ENCODE measurements at places on chromosomes 1 and 21.

DNA sequence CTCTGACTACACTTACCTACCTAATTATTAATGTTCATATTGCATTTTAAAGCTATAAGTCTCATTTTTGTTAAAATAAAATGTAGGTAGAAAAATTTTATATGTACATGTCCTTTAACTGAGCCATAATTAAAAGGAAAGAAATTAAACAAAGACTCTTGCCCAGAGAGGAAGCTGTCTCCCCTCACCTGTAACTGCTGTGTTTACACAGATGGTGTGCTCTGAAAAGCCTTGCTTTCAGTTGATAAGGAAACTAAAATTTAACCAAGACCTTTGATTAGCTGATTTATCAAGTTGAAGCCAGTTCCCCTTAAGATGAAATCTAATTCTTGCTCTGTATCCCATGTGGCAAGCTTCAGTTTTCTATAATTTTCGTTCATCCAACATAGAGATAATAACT, 213.5 kb downstream of the LYPLAL1 start:
- no peak for DNase-seq

GRCh38 chr1:30842697-30843354, 65.7 kb downstream of the SDC3 start:
- DNase-seq, result no peak

- DNase-seq, result no peak
These were observed 54.2 kb upstream of the SSBP3 start for GRCh38 chr1:54460351-54460750.

DNA sequence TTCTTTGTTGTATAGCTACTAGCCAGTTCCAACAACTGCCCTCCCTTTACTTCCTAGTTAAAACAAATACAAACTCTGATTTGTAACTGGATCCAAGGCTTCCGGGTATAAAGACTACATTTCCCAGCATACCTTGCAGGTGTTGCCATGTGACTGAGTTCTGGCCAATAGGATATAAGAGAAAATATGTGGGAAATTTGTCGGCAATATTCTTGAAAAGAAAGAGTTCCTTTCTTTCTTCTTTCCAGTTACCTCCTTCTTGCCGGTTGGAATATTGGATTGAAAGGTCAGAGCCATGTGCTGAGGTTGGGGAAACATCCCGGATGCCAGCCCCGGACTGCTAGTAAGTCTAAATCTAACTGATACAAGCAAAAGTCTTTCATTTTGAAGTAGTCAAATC, 23.0 kb upstream of the ZBTB40 start:
- DNase-seq, result no peak

- no peak for DNase-seq
These were observed 72.8 kb downstream of the MORN1 start for GRCh38 chr1:2318314-2319278.

DNA sequence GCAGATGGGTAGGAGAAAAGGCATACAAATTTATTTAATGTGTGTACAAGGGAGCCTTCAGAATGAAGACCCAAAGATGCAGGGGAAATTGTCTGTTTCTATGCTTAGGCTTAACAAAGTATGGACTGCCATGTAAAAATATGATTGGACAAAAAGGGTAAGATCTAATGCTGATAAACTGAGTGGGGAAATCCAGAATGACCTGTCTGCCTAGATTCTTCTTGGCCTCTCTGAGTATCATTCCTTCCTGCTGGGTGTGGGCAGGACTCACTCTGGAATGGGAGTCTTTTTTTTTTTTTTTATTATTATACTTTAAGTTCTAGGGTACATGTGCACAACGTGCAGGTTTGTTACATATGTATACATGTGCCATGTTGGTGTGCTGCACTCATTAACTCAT, 61.0 kb downstream of the IGSF5 start:
- DNase-seq, result no peak

- no peak for DNase-seq
These were observed 2.4 kb downstream of the LSS start for GRCh38 chr21:46226146-46226545.

DNA sequence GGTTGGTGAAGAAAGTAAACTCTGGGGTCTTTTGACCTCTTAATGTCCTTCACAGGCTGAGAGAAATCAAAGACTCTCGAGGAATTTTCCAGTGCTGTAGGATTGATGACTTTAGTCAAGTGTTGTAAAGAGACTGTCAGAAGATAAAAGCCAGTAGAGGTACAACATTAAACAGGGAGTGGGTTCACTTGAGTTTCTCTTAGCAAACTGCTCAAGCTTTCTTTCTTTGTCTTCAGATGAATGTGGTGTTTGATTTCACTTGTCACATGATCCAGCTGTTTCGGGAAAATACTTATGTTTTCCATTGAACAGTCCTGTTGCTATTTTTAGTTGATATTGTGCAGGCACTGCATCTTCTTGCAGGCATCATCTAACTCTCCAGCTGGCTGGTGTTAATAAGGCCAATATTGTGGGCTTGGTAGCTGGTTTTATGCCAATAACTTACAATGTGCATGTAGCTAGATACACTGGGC, 45.6 kb downstream of the XCL2 start:
- DNase-seq, result no peak

GRCh38 chr1:211613108-211613947, 34.4 kb upstream of the SLC30A1 start:
- no peak for DNase-seq

DNA sequence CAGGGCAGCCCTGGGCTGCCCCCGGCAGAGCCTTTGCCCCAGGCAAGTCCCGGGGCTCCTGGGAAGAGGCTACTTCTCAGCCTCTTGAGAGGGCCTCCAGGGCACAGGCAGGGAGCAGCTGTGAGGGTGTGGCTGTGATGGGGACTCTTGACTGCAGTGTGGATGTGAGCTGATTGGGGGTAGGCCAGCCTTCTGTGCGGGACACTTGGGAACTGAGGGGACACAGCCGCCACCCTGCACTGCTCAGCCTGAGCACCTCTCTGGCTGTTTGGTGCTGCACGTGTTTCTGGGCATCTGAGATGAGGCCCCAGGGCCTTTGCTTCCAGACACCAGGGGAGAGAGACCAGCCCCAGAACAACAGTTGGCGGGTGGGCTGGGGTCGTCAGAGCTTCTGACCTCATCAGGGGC, 62.1 kb downstream of the SKI start:
- no peak for DNase-seq

DNA sequence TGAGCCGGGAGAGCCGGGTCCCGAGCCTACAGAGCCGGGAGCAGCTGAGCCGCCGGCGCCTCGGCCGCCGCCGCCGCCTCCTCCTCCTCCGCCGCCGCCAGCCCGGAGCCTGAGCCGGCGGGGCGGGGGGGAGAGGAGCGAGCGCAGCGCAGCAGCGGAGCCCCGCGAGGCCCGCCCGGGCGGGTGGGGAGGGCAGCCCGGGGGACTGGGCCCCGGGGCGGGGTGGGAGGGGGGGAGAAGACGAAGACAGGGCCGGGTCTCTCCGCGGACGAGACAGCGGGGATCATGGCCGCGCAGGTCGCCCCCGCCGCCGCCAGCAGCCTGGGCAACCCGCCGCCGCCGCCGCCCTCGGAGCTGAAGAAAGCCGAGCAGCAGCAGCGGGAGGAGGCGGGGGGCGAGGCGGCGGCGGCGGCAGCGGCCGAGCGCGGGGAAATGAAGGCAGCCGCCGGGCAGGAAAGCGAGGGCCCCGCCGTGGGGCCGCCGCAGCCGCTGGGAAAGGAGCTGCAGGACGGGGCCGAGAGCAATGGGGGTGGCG, 371 bp downstream of the ARID1A start:
- no peak for DNase-seq

GRCh38 chr1:97137862-97138514, 416.4 kb downstream of the PTBP2 start:
- peak; percentile 83 for DNase-seq

All from putamen (tissue), 1 donor.